ENCODE measurements at places on chromosomes 13 and 19. TPM values are rescaled to one million over a fixed set of nuclear protein-coding genes. Genes with fewer than 3 reads are reported as not detected.
A peak's percentile ranks its signal among the peaks of the same experiment; 100 is the strongest.

DNA sequence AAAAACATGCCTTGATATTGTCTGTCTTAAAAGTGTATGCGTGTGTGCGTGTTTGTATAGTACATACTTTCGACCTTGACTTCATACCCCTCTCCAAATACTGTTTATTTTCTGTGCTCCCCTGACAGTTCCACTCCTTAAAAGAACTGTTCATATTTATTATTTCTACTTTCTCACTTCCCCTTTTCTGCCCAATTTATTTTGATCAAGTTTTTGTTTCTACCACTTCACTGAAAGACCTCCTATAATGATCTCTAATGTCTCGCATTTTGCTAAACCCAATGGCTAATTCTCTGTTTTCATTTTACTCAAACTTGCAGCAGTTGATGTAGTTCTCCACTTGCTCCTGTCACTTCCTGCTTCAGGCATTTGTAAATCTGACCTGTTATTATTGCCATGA lies 426.1 kb upstream of the KLF12 start:
- H3K27me3 ChIP-seq, result peaks cover under 1% of the 10 kb centered on the region
- DNase-seq, result no peak
- H3K27ac ChIP-seq, result no peak overlapping the region
- peaks cover 13% of the 10 kb centered on the region for H3K4me1 ChIP-seq
- no peak overlapping the region for H3K4me3 ChIP-seq

GNG7 gene
- 8.0 TPM for total RNA-seq

DNA sequence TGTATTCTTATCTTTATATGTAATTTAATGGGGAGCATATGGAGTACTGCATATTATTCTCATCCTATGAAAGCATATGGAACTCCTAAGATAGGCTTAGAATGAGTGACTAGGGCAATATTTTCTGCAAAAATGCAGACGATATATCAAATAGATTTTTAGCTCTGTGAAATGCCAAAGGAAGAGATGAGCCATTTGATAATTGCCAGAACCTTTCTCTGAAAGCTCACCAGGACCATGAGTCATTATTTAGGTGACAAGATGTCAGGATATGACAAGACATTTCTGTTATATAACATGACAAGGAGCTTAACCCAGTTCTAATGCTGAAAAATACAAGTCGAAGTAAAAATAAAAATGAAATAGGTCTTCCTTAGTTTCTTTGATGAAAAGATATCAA lies 145.0 kb downstream of the SLITRK6 start:
- H3K27ac ChIP-seq, result no peak overlapping the region
- no peak overlapping the region for H3K4me3 ChIP-seq
- no peaks in the 10 kb centered on the region for H3K36me3 ChIP-seq
- no peaks in the 10 kb centered on the region for H3K4me1 ChIP-seq
- no peaks in the 10 kb centered on the region for H3K27me3 ChIP-seq
- no peak for DNase-seq

GRCh38 chr19:55304279-55304978 lies 20.6 kb downstream of the BRSK1 start:
- H3K4me3 ChIP-seq, result no peak overlapping the region
- no peak overlapping the region for H3K27ac ChIP-seq
- peak; percentile 45 for DNase-seq
- H3K4me1 ChIP-seq, result peaks cover 7% of the 10 kb centered on the region
- H3K27me3 ChIP-seq, result peaks cover 10% of the 10 kb centered on the region
- peaks cover 4% of the 10 kb centered on the region for H3K36me3 ChIP-seq

GRCh38 chr13:40190641-40191100 lies 475.8 kb downstream of the FOXO1 start:
- peak overlapping the region; percentile 26 for H3K27ac ChIP-seq
- H3K4me3 ChIP-seq, result no peak overlapping the region
- no peaks in the 10 kb centered on the region for H3K36me3 ChIP-seq
- peaks cover 16% of the 10 kb centered on the region for H3K4me1 ChIP-seq

- no peaks in the 10 kb centered on the region for H3K4me1 ChIP-seq
- no peak for DNase-seq
- H3K27me3 ChIP-seq, result no peaks in the 10 kb centered on the region
- no peak overlapping the region for H3K4me3 ChIP-seq
- H3K27ac ChIP-seq, result no peak overlapping the region
These were observed 140.6 kb downstream of the LHFPL6 start for GRCh38 chr13:39462428-39462827.

- H3K36me3 ChIP-seq, result no peaks in the 10 kb centered on the region
- no peak overlapping the region for H3K4me3 ChIP-seq
- H3K4me1 ChIP-seq, result no peaks in the 10 kb centered on the region
- peaks cover 4% of the 10 kb centered on the region for H3K27me3 ChIP-seq
- H3K27ac ChIP-seq, result no peak overlapping the region
These were observed 1556.6 kb upstream of the PRR20A start for GRCh38 chr13:55583953-55584593.

DNA sequence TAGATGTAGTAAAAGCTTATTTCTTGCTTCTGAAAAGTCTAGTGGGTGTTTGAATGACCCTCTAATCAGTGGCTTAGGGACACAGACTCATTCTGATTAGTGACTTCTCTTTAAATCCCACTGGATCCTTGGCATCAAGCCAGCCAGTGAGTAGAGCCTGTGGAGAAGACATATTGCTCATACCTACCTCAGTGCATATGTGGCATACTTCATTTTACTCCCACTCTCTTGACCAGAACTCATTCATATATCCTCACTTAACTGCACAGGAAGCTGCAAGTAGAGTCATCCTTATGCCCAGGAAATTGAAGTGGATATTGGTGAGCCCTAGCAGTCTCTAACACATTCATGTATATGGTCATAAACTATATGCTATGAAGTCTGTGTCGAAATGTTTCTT lies 148.3 kb downstream of the PDS5B start:
- H3K36me3 ChIP-seq, result peaks cover 4% of the 10 kb centered on the region
- H3K4me1 ChIP-seq, result peaks cover 2% of the 10 kb centered on the region
- no peak overlapping the region for H3K27ac ChIP-seq
- DNase-seq, result no peak
- no peaks in the 10 kb centered on the region for H3K27me3 ChIP-seq
- no peak overlapping the region for H3K4me3 ChIP-seq

- H3K4me1 ChIP-seq, result no peaks in the 10 kb centered on the region
- DNase-seq, result no peak
- H3K4me3 ChIP-seq, result no peak overlapping the region
- peaks cover 11% of the 10 kb centered on the region for H3K27me3 ChIP-seq
These were observed 1306.9 kb downstream of the UQCRFS1 start for GRCh38 chr19:27906081-27906480.

- peak overlapping the region; percentile 77 for H3K27ac ChIP-seq
- no peaks in the 10 kb centered on the region for H3K4me1 ChIP-seq
- H3K4me3 ChIP-seq, result peak overlapping the region; percentile 34
- peaks cover 4% of the 10 kb centered on the region for H3K27me3 ChIP-seq
These were observed 2.3 kb downstream of the SPACA4 start for GRCh38 chr19:48608798-48609263.

- H3K27me3 ChIP-seq, result peaks cover 8% of the 10 kb centered on the region
- H3K27ac ChIP-seq, result peak overlapping the region; percentile 79
- peaks cover 1% of the 10 kb centered on the region for H3K4me1 ChIP-seq
- H3K4me3 ChIP-seq, result peak overlapping the region; percentile 81
- H3K36me3 ChIP-seq, result no peaks in the 10 kb centered on the region
These were observed 81.7 kb downstream of the ZNF429 start for GRCh38 chr19:21587117-21587461.

DNA sequence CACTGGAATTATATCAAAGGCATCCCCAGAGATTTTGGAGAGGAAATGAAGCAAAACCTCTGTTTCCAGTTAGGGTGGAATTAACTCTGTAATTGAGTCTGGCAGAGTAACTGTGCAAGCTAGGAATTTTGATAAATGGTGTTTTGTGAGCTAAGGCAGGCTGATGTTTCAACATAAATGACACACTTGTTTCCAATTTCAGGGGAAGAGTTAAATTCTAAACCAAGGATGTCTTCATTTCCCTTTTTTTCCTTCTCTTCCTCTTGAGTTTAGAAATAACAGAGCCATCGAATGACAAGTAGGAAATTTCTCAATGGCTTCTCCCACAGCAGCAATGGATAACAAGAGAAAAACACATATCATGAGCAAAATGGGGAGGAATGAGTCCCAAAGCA lies 131.2 kb downstream of the IRS2 start:
- H3K27me3 ChIP-seq, result no peaks in the 10 kb centered on the region
- H3K36me3 ChIP-seq, result no peaks in the 10 kb centered on the region
- H3K4me3 ChIP-seq, result no peak overlapping the region
- no peak overlapping the region for H3K27ac ChIP-seq
- DNase-seq, result no peak

- H3K36me3 ChIP-seq, result peaks cover 7% of the 10 kb centered on the region
- H3K27me3 ChIP-seq, result peaks cover 3% of the 10 kb centered on the region
- H3K4me3 ChIP-seq, result no peak overlapping the region
- H3K27ac ChIP-seq, result no peak overlapping the region
- no peak for DNase-seq
These were observed 112.5 kb downstream of the SOX1 start for GRCh38 chr13:112179421-112179820.

DNA sequence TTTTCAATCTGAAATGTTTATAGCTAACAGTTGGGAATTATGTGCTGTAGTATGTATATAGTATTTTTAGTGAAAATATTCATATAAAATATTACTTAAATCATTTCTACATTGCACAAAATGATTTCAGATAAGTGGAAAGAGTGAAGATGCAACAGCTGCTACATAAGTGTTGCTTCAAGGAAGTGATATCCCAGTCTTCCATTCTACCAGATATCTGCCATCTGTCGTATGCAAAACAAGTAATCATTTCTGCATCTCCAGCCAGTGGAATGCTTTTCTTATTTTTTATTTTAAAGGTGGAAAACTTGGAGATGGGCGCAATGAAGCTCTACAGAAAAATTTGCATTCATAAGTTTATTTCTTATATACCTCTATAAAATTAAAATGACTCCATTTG lies 152.5 kb upstream of the MAB21L1 start:
- no peaks in the 10 kb centered on the region for H3K27me3 ChIP-seq
- H3K4me1 ChIP-seq, result peaks cover 14% of the 10 kb centered on the region
- no peak for DNase-seq
- no peaks in the 10 kb centered on the region for H3K36me3 ChIP-seq

GRCh38 chr19:16190198-16190597 lies 5.0 kb downstream of the FAM32A start:
- H3K27me3 ChIP-seq, result peaks cover 4% of the 10 kb centered on the region
- H3K4me1 ChIP-seq, result peaks cover 3% of the 10 kb centered on the region
- H3K36me3 ChIP-seq, result no peaks in the 10 kb centered on the region
- H3K27ac ChIP-seq, result no peak overlapping the region
- no peak overlapping the region for H3K4me3 ChIP-seq

GRCh38 chr13:73397496-73398305 lies 338.9 kb downstream of the KLF5 start:
- H3K4me3 ChIP-seq, result no peak overlapping the region
- H3K36me3 ChIP-seq, result no peaks in the 10 kb centered on the region
- no peaks in the 10 kb centered on the region for H3K4me1 ChIP-seq
- H3K27me3 ChIP-seq, result no peaks in the 10 kb centered on the region

OR1I1 gene
- total RNA-seq, result not detected

PTGER1 gene
- total RNA-seq, result 2.0 TPM

DNA sequence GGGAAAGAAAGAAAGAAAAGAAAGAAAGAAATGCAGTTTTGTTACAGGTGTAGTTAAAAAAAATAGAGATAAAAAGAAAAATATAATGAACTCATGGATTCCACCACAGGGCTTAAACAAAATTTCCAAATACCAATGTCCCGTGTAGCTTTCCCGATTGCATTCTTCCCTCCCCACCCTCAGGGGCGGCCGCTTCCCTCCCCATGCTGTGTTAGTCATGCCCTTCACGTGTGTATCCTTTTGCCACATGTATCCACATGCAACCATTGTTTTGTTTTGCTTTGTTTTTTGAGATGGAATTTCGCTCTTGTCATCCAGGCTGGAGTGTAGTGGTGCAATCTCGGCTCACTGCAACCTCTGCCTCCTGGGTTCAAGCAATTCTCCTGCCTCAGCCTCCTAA lies 3.6 kb upstream of the KMT5C start:
- no peak for DNase-seq
- H3K27me3 ChIP-seq, result peaks cover 16% of the 10 kb centered on the region
- H3K4me3 ChIP-seq, result no peak overlapping the region
- peaks cover 3% of the 10 kb centered on the region for H3K36me3 ChIP-seq
- H3K27ac ChIP-seq, result peak overlapping the region; percentile 52
- peaks cover 5% of the 10 kb centered on the region for H3K4me1 ChIP-seq

DNA sequence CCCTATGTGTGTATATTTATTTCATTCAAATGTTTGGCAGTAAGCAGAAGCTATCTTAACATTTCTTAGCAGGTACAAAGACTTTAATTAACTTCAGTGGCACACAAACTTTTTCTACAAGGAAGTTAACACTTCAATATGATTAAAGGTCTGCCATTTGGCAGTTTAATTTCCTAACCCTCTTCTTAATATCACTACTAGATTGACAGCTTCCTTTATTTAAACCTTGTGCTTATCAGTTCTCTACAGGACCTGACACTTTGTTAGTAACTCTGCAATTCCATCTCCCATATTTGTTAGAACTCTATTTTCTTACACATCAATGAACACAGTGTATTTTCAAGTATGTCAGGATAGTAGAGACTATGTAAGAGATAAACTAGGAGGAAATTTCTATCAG lies 152.4 kb upstream of the ATXN8OS start:
- no peak overlapping the region for H3K4me3 ChIP-seq
- no peaks in the 10 kb centered on the region for H3K27me3 ChIP-seq
- no peak overlapping the region for H3K27ac ChIP-seq
- no peaks in the 10 kb centered on the region for H3K4me1 ChIP-seq
- DNase-seq, result no peak
- H3K36me3 ChIP-seq, result no peaks in the 10 kb centered on the region

DNA sequence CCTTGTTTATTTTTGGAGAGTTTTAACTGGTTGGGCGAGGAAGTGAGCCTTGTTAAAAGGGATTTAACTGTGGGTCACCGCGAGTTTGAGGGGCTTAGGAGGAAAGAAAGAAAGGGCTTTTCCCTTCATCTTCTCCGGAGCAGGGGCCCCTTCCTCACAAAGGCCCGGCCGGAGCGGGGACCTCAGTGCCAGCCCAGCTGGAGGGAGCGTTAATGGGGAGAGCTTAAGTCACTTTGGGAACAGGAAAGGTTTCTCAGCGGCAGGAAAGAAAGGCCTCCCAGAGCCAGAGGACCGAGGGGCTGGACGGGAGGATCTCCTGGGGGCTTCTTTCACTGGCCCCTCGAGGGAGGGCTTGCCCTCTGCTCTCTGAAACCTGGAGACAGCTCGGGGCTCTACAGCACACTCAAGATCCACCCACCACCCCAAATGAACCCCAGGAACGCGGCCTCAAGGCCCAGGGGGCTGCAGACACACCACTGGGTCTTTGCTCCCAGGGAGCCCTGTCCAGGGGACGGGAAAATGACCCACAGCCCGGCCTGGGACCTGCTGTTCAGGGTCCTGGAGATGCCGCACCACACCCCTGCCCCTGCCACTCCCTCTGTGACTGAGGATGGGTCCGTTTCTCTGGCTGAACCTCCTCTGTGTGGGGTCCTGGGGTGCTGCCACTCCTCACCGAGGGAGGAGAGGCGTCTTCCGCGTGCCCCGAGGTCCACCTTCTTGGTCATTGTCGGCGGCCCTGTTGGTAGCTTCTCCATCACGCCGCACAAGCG lies 128.3 kb downstream of the URI1 start:
- no peaks in the 10 kb centered on the region for H3K36me3 ChIP-seq
- H3K27ac ChIP-seq, result no peak overlapping the region
- no peak overlapping the region for H3K4me3 ChIP-seq
- no peaks in the 10 kb centered on the region for H3K4me1 ChIP-seq
- H3K27me3 ChIP-seq, result peaks cover 8% of the 10 kb centered on the region
- DNase-seq, result peak; percentile 11

All from glutamatergic neuron (in vitro differentiated cells).